ENCODE measurements at places on chromosomes 1 and 21.
A peak's percentile ranks its signal among the peaks of the same experiment; 100 is the strongest.

DNA sequence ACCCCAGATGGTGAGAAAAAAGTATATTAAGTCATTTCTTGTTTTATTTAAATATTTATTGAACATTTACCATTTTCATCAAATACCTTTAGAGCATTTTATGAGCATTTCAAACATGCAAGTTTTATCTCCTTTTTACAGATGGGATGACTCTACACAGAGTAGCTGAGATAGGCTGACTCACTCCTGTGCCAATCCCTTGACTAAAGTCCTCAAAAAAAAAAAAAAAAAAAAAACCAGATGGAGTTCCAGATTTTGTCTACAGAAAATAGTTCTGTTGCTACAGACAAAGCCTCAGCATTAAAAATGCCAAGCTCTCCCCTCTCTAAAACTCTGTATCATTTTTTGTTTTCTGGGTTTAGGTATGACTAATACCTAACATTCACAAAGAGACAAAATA lies 303.0 kb upstream of the PLD5 start:
- no peak for DNase-seq

GRCh38 chr1:77953907-77954306 lies 25.0 kb downstream of the FUBP1 start:
- DNase-seq, result no peak

DNA sequence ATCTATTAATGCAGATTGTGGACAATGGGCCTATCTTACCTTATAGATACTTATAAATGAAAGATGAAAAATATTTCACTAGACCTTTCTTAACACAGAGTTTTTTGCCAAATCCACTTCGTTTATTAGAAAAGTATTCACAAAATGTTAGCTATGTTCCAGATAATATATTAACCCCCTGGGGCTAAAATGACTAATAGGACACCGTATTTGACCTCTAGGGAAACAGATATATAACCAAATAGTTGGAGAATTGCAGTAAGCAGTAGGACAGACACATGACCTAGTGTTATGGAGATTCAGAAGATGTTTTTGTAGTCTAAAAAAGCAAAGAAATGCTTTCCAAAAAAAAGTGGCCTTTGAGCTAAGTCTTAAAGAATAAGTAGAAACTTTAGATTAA lies 106.9 kb downstream of the SEC16B start:
- no peak for DNase-seq

DNA sequence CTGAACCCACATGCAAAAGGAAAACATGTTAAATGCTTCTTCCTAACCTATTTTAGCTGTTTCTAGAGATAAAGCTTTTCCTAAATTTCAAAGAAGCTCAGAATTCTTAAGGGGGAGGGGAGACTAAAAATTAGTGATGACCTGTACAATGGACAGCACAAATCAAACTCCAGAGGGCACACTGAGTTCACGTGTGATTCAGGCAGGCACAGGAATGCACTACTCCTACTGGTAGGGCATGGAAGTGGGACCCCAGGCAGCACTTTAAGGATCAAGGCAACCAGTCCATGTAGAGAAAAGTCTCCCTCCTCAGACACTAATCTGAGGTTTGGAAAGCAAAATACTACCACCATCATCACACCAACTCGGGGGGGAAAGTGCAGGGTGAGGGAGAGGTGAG lies 31.3 kb upstream of the CLCA4 start:
- no peak for DNase-seq

GRCh38 chr1:90504509-90504908 lies 212.6 kb downstream of the BARHL2 start:
- DNase-seq, result no peak

DNA sequence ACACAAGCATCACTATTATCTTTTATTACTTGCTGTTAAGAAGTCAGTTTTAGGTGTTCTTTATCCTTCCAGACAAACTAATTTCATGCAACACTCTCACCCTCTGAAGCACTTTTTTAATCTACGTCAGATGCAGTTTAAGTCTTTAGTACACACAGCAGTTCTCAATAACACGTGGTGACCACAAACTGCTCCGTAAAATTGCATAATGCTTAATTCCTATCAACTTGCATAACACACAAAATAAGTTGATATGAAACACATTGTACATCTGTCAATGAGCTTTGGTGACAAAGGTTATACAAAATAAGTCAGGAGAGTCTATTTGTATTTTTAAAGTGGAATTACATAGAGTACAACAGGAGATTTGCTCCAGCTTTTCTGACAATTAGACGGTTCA lies 140.9 kb upstream of the ETS2 start:
- no peak for DNase-seq

- DNase-seq, result no peak
These were observed 243.8 kb downstream of the MATN1 start for GRCh38 chr1:30479575-30479974.

- no peak for DNase-seq
These were observed 103.5 kb upstream of the ZBTB40 start for GRCh38 chr1:22347854-22348760.

DNA sequence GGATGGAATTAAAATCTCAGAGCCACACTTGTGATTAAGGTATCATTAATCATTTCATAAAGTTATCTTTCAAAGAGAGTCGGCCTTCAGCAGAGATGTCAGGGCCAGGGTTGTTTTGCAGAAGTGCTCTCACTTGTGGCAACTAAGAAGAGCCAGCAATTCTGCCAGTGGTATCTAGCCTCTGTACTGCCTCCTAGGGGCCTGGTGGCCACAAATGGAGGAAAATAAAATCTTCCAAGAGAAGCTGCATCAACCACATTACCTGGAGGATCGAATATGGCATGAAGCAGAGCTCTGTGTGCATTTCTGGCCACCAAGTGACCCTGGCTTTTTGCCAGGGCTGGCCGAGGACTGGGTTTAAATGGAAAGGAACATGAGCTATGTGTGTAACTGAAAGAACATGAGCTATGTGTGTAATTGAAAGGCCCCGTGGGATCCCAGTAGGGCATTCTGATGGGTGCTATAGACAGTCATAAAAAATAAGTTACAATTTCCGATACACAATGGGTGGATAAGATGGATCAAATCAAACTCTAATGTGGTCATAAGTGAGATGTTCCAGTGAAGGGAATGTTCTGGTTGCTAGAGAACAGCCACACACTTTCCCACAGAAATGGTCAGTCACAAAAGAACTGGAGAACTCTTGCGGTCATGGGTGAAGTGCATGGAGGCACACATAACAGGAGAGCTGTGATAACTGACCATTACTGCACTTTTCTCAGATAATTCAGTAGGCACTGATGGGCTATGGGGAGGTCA lies 335.8 kb downstream of the CAMTA1 start:
- DNase-seq, result no peak

GRCh38 chr1:98101364-98101763 lies 180.5 kb upstream of the DPYD start:
- DNase-seq, result no peak

DNA sequence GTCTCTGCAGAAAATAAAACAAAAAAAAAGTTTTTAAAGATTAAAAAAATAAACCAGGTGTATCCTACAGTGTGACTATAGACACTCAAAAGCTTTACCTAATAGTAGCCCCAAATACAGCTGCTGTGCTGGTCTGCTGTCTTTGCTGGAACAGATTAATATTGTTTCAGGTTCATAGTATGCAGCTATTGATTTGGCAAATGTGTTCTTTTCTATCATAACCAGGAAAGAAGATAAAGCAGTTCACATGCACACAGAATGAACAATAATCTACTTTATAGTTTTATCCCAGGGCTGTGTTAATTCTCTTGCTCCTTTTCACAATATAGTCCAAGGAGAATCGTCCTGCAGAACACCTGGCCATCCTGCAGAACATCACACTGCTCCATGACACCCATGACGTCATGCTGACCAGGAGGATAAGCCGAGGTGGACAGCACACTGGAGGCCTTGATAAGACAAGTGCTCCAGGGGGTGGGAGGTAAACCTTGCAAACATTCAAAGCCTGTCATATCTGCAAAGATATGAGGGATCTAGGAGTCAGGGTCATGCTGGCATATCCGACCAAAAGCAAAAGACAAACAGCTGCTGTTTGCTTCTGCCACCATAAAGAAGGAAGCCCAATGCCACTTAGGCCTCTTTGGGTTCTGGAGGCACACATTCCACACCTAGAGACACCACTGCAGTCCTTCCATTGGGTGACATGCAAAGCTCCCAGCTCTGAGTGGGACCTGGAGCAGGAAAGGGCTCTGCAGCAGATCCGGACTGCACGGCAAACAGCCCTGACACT lies 86.1 kb upstream of the SLC2A1 start:
- DNase-seq, result no peak

- no peak for DNase-seq
These were observed 416.4 kb downstream of the PTBP2 start for GRCh38 chr1:97137862-97138514.

GRCh38 chr1:68448365-68448764 lies 1.4 kb downstream of the RPE65 start:
- no peak for DNase-seq

DNA sequence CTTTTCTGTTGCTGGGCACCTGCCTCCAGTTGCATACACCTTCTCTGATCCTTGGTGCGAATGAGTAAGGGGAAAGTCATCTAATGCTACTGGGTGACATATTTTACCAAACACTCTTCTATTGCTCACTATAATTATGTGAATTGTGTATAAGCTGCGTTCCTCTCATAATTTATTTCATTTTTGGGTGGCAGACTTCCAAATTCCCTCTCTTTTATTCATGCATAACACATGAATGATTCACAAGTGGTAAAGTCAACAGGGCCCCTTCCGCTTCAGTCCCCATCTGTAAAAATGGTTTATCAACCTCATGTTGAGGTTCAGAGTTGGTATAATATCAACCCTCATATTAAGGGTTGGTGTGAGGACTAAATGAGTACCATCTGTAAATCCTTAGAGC lies 3.2 kb upstream of the QSOX1 start:
- DNase-seq, result no peak

GRCh38 chr1:238568735-238569134 lies 678.0 kb upstream of the ZP4 start:
- DNase-seq, result no peak

DNA sequence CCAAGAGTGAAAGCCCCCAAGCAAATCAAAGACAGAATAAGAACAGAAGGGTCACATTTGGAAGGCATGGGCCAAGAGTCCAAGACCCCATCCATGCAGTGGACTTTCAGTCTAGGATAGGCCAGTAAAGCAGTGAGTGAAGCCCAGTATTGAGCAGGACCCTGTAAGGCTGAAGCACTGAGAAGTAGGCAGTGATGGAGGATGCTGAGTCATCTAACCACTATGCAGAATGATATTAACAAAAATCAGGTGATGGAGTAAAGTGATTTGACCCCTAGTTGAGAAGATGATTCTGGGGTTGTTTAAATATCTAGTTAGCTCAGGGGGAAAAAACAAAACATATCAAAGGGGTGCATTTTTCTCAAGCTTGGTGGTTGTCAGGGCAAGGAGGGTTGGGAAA lies 308.7 kb upstream of the PLXNA2 start:
- DNase-seq, result no peak

GRCh38 chr1:200279810-200280411 lies 129.9 kb downstream of the ZNF281 start:
- DNase-seq, result no peak

DNA sequence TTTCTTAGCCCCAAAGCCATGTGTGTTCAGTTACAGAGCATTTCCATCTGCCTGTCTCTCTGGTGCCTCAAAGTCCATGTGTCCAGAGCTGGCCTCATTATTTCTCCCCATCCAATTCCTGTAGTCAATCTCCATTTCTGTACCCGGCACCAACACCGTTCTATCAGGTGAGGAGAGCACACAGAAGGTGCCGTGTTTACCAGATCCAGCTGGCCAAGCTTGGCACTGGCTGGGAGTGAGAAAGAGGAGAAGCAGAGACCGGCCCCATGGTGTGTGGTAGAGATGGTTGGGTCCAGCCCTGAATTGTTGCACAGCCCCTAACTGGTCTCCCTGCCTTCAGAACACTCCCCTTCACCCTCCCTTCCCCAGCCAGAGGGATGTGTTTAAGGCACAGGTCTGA lies 7.5 kb upstream of the SSBP3 start:
- DNase-seq, result no peak

GRCh38 chr1:115717541-115717940 lies 51.0 kb downstream of the CASQ2 start:
- DNase-seq, result peak; percentile 26

DNA sequence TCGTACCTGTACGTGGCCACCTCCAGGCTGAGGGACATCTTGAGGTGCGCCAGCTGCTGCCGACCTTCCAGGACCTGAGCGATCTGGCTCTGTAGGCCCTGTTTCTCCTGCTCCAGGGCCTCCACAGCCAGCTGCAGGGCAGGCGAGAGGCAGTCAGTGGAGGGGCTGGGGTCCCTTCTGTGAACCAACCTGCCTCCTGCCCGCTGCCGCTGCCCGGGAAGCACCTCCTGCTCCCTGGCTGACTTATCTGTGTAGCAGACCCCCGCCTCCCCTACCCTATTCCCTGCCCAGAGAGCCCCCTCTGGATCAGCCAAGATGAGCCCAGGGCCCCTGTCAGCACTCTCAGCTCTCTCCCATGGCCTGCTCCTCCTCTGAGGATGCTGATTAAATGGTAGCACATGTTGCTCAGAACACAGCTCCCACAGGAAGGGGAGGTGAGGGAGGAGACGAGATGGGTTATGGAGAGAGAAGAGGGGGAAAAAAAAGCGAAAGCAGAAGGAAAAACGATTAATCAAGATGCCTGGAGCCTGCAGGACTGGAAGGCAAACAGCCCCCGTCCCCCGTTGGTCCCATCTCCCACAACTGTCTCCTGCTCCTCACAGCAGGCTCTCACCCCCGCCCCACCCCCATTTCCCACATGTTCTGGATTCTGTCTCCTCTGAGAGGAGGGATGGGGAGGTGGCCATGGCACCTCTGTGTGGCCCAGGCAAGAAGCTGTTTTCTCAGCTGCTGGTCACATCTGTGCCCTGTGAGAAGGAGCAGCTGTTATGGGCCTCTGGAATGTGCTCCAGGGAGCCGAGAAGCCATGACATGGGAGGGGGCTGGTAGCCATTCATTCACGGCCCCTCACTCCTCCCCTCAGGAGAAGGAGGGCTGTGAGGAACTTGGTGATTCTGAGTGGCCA lies 1.7 kb downstream of the NES start:
- no peak for DNase-seq

GRCh38 chr1:41391834-41392527 lies 30.7 kb downstream of the FOXO6 start:
- no peak for DNase-seq

DNA sequence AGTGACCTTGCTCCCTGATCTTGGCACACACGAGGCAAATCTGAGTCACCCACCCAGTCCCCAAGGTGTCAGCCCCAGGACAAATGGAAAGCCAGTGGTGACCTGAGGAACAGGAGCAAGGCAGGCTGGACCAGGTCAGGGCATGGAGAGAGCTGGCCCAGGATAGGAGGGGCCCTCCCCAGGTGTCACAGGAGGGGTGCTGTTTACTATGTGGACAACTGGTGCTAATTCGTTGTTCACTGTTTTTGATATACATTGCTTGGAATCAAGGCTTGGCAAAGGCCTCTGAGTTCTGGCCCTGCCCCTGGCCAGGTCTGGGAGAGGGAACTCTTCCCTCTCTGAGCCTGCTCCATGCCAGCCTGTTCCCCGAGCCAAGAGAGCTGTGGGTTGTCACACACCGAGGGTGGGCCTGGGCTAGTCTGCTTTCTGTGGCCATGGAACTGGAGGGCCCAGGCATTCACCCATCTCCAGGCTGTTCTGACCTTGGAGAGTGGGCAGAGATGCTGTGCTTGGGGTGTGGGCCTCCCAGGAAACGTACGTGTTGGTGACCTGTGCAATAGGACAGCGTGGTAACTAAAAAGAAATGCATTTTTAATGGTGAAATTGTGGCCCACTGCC lies 41.8 kb downstream of the CRYAA start:
- no peak for DNase-seq

GRCh38 chr1:91578320-91579109 lies 77.9 kb downstream of the CDC7 start:
- no peak for DNase-seq

Measured in CD8-positive, alpha-beta T cell (primary cell).